ENCODE measurements at places on chromosomes 4 and X. TPM values are rescaled to one million over a fixed set of nuclear protein-coding genes. Genes with fewer than 3 reads are reported as not detected.
A peak's percentile ranks its signal among the peaks of the same experiment; 100 is the strongest.

GRCh38 chr4:101707596-101707995, 82.9 kb upstream of the BANK1 start:
- H3K36me3 ChIP-seq: no peaks in the 10 kb centered on the region
- H3K27ac ChIP-seq: no peak overlapping the region
- H3K4me3 ChIP-seq: no peak overlapping the region
- no peaks in the 10 kb centered on the region for H3K27me3 ChIP-seq
- no peak for DNase-seq
- H3K4me1 ChIP-seq: no peaks in the 10 kb centered on the region

DNA sequence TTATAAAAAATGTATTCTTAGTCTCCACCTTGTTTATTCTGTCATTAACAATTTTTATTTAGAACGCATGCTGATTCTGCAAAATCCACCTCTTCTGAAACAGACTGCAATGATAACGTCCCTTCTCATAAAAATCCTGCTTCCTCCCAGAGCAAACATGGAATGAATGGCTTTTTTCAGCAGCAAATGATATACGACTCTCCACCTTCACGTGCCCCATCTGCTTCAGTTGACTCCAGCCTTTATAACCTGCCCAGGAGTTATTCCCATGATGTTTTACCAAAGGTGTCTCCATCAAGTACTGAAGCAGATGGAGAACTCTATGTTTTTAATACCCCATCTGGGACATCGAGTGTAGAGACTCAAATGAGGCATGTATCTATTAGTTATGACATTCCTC, 75.6 kb upstream of the SMARCA5 start:
- H3K36me3 ChIP-seq: peaks cover 5% of the 10 kb centered on the region
- no peak overlapping the region for H3K4me3 ChIP-seq
- H3K27me3 ChIP-seq: no peaks in the 10 kb centered on the region
- no peak for DNase-seq

- H3K27me3 ChIP-seq: peaks cover 8% of the 10 kb centered on the region
- DNase-seq: no peak
- no peaks in the 10 kb centered on the region for H3K36me3 ChIP-seq
- no peaks in the 10 kb centered on the region for H3K4me1 ChIP-seq
Observed at GRCh38 chr4:24802648-24803047, 7.3 kb downstream of the SOD3 start.

- peak; percentile 55 for DNase-seq
- no peak overlapping the region for H3K4me3 ChIP-seq
- H3K36me3 ChIP-seq: no peaks in the 10 kb centered on the region
- no peaks in the 10 kb centered on the region for H3K4me1 ChIP-seq
- H3K27me3 ChIP-seq: no peaks in the 10 kb centered on the region
Observed at GRCh38 chr4:3407171-3407771, 34.5 kb upstream of the HGFAC start.

- H3K27ac ChIP-seq: no peak overlapping the region
- DNase-seq: no peak
- no peaks in the 10 kb centered on the region for H3K36me3 ChIP-seq
- no peaks in the 10 kb centered on the region for H3K4me1 ChIP-seq
- H3K4me3 ChIP-seq: no peak overlapping the region
Observed at GRCh38 chrX:11351375-11352295, 58.4 kb downstream of the AMELX start.

GRCh38 chr4:58776627-58777026, 1666.4 kb upstream of the IGFBP7 start:
- H3K4me1 ChIP-seq: no peaks in the 10 kb centered on the region
- no peak overlapping the region for H3K27ac ChIP-seq
- H3K4me3 ChIP-seq: no peak overlapping the region
- H3K36me3 ChIP-seq: no peaks in the 10 kb centered on the region
- no peaks in the 10 kb centered on the region for H3K27me3 ChIP-seq
- no peak for DNase-seq

- H3K27ac ChIP-seq: no peak overlapping the region
- H3K27me3 ChIP-seq: no peaks in the 10 kb centered on the region
- DNase-seq: no peak
- no peaks in the 10 kb centered on the region for H3K4me1 ChIP-seq
- H3K4me3 ChIP-seq: no peak overlapping the region
Observed at GRCh38 chr4:182179105-182179504, 64.1 kb upstream of the TENM3 start.

- H3K36me3 ChIP-seq: no peaks in the 10 kb centered on the region
- H3K27ac ChIP-seq: peak overlapping the region; percentile 43
- H3K4me3 ChIP-seq: no peak overlapping the region
Observed at GRCh38 chrX:153487590-153488071, 7.1 kb upstream of the BGN start.

- no peaks in the 10 kb centered on the region for H3K36me3 ChIP-seq
- no peaks in the 10 kb centered on the region for H3K27me3 ChIP-seq
- H3K27ac ChIP-seq: no peak overlapping the region
- peak; percentile 46 for DNase-seq
- H3K4me1 ChIP-seq: no peaks in the 10 kb centered on the region
Observed at GRCh38 chr4:3066836-3067400, 7.4 kb downstream of the HTT-AS start.

- no peaks in the 10 kb centered on the region for H3K36me3 ChIP-seq
- H3K27ac ChIP-seq: no peak overlapping the region
- no peaks in the 10 kb centered on the region for H3K27me3 ChIP-seq
- peak; percentile 51 for DNase-seq
- H3K4me3 ChIP-seq: no peak overlapping the region
- H3K4me1 ChIP-seq: no peaks in the 10 kb centered on the region
Observed at GRCh38 chr4:185524888-185525863, 10.1 kb downstream of the PDLIM3 start.

DNA sequence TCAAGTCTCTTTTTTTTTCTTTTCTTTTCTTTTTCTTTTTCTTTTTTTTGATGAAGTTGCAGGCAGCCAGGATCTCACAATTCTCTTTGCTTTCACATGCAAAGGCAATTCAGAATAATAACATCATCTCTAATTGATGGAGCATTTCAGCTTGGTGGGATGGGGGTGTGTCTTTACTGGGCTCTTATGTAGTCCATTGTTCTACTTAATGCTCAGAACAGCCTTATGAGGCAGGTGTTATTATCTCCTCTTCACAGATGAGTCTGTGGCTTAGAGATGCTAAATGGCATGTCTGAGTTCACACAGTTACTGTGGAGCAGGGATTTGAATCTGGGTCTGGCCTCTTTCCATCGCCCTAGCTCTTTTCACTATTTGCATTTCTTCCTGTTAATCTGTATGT, 70.2 kb downstream of the TRPC5 start:
- peaks cover 2% of the 10 kb centered on the region for H3K27me3 ChIP-seq
- H3K36me3 ChIP-seq: no peaks in the 10 kb centered on the region
- DNase-seq: no peak
- no peak overlapping the region for H3K27ac ChIP-seq
- H3K4me3 ChIP-seq: no peak overlapping the region

- H3K27me3 ChIP-seq: no peaks in the 10 kb centered on the region
- H3K4me1 ChIP-seq: no peaks in the 10 kb centered on the region
- H3K27ac ChIP-seq: no peak overlapping the region
Observed at GRCh38 chr4:95255396-95256107, 293.2 kb downstream of the UNC5C start.

GRCh38 chrX:65537229-65537628, 2.6 kb upstream of the LAS1L start:
- no peaks in the 10 kb centered on the region for H3K36me3 ChIP-seq
- H3K4me1 ChIP-seq: no peaks in the 10 kb centered on the region
- H3K27ac ChIP-seq: no peak overlapping the region
- DNase-seq: no peak
- no peaks in the 10 kb centered on the region for H3K27me3 ChIP-seq

- DNase-seq: no peak
- H3K4me3 ChIP-seq: no peak overlapping the region
Observed at GRCh38 chr4:4216648-4217047, 10.1 kb downstream of the OTOP1 start.

DNA sequence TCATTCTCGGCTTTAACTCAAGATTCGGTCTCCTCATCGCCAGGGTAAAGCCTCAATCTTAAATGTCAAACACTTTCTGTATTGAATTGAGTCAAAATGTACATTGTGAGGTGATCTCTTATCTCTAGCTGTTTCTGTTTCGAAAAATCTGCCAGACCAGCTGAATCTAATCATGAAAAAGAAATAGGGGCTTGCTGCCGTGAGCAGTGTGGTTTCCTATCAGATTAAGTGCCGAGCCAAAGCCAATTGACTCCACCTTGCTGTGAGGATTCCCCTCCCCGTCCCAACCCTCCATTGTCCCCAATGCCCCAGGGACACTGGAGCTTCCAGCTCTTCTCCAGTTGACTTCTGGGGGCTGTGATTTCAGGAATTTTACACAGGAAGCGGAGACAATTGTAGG, 12.5 kb upstream of the CRLF2 start:
- no peaks in the 10 kb centered on the region for H3K4me1 ChIP-seq
- H3K27me3 ChIP-seq: no peaks in the 10 kb centered on the region
- no peak overlapping the region for H3K4me3 ChIP-seq
- no peak overlapping the region for H3K27ac ChIP-seq
- no peak for DNase-seq

- H3K27ac ChIP-seq: no peak overlapping the region
- H3K4me3 ChIP-seq: no peak overlapping the region
- H3K4me1 ChIP-seq: no peaks in the 10 kb centered on the region
- no peaks in the 10 kb centered on the region for H3K27me3 ChIP-seq
- no peak for DNase-seq
Observed at GRCh38 chr4:600166-600565, 24.1 kb upstream of the TMEM271 start.

DNA sequence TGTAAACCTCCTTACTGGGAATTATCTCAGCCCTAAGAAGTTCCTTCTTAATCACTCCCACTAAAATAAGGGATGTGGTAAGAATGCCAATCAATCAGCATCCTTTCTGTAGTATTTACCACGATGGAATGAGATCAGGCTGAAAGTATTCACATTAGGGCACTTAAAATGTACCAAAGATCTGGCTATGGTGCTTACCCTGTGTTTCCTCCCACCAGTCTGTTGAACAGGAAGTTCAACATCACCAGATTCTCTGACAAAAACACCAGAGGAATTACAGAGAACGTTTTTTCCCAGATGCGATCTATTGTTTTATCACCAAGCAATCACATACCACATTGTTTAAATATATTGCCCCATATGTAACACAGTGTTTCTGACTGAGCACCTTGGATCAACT, 2.1 kb upstream of the CLCN3 start:
- H3K27ac ChIP-seq: no peak overlapping the region
- no peaks in the 10 kb centered on the region for H3K27me3 ChIP-seq
- H3K4me1 ChIP-seq: peaks cover 2% of the 10 kb centered on the region
- no peak overlapping the region for H3K4me3 ChIP-seq
- H3K36me3 ChIP-seq: no peaks in the 10 kb centered on the region
- DNase-seq: no peak

DNA sequence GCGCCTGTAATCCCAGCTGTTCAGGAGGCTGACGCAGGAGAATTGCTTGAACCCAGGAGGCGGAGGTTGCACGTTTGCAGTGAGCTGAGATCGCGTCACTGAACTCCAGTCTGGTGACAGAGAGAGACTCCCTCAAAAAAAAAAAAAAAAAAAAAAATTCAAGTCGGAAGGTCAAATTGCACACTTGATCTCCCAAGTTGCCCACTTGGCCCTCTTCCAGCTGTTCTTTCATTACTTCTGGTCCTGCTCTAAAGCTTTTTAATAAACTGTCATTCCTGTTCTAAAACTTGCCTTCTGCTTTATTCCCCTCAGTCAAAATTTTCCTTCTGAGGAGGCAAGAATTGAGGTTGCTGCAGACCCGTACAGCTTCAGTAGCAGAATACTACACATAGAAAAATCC, 2358.0 kb downstream of the ARAP2 start:
- no peak overlapping the region for H3K27ac ChIP-seq
- peak; percentile 2 for DNase-seq
- no peaks in the 10 kb centered on the region for H3K36me3 ChIP-seq

DNA sequence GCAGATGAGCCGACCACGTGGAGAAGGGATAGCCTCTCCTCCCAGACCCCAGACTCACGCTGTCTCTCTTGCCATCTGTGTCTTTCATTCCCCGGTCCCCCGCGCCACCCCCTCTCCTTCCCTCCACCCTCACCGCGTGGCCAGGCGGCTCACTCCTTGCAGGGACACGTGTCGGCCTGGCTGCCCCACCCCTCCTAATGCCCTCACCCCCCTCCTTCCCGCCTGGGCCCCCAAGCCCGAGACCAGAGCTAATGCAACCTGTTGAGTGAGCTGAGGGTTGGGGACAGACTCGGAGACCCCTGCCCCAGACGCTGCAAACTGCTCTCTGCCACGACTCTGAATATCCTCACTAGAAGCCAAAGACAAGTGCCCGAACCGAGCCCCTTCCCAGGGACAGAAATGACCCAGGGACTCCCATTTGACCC, 1.8 kb downstream of the SLC38A5 start:
- H3K27me3 ChIP-seq: no peaks in the 10 kb centered on the region
- H3K4me3 ChIP-seq: no peak overlapping the region
- DNase-seq: no peak
- H3K4me1 ChIP-seq: no peaks in the 10 kb centered on the region
- H3K27ac ChIP-seq: no peak overlapping the region

- DNase-seq: no peak
- no peak overlapping the region for H3K27ac ChIP-seq
- H3K4me3 ChIP-seq: no peak overlapping the region
- no peaks in the 10 kb centered on the region for H3K27me3 ChIP-seq
Observed at GRCh38 chr4:89031272-89031671, 25.7 kb downstream of the FAM13A start.

DNA sequence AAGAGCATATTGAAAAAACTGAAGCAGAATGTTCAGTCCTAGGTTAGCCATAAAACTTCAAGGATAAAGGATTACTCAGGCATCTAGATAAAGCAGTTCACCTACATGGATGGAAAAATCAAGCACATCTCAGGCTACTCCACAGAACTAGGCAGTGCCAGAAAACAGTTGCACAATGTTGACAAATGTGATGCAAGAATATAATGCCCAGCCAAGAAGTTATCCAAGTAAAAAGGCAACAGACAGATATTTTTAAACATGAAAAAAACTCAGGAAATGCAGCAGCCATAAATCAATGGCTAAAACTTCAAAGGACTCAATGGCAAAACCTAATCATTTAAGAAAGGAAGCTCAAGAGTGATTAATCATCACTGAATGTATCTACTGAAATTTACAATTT, 456.0 kb upstream of the FAM241A start:
- H3K36me3 ChIP-seq: no peaks in the 10 kb centered on the region
- no peaks in the 10 kb centered on the region for H3K4me1 ChIP-seq
- DNase-seq: no peak
- no peak overlapping the region for H3K4me3 ChIP-seq

Gene BEX5
- total RNA-seq: 9.5 TPM

Gene REPS2
- total RNA-seq: 36.3 TPM

Gene SMIM31
- not detected for total RNA-seq

Gene SSX1
- not detected for total RNA-seq

Gene LRCH2
- 2.4 TPM for total RNA-seq

Gene PRSS12
- total RNA-seq: 1.1 TPM

Gene MAGIX
- 11.6 TPM for total RNA-seq

Gene FRMPD4
- total RNA-seq: not detected

Gene CPE
- 87.7 TPM for total RNA-seq

Gene COL4A6
- total RNA-seq: 3.3 TPM

Gene IDH3G
- total RNA-seq: 62.1 TPM

Gene CXorf51B
- total RNA-seq: not detected

Gene EREG
- 0.44 TPM for total RNA-seq

Gene MAGEA2
- total RNA-seq: not detected

Measured in kidney (tissue), 22 donors.